Activated T-cell treated with anti-CD3 and anti-CD28 coated beads for 4 hours (primary cell): ENCODE measurements at places on chromosomes 2 and 18.

DNA sequence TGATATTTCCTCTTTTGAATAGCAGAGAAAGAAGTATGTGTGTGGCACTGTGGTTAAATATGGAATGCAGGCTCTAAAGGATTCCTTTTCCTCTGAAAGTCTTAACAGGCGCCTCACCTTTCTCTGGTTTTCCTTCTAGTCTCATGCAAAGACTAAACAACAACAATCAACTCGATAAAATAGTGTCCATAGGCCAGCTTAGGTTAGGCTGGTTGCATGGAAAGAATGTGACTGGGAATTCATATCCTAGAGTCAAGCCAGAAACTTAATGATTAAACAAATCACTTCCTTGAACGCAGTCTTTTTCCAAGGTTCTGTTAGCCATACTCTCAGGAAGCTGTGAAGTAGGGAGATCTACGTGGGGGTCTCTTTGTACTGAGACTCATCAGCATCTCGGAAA lies 800.8 kb upstream of the ID2 start:
- DNase-seq: no peak

DNA sequence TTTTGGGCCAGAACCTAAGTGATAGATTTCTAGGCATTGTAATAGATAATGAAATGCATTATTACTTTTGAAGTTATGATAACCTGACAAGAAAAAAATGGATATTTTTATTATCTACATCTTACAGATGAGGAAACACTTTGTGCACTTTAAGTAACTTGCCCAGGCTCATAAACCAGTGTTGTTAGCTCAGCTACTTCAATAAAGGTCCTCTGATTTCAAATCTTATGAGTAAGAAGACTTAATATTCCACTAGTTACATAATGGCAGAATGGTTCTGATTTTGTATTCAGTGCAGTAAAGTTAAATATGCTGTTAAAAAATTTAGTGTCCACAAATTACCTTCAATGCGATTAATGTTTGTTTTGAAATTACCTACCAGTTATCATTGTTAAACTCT lies 199.0 kb downstream of the BABAM2 start:
- no peak for DNase-seq

DNA sequence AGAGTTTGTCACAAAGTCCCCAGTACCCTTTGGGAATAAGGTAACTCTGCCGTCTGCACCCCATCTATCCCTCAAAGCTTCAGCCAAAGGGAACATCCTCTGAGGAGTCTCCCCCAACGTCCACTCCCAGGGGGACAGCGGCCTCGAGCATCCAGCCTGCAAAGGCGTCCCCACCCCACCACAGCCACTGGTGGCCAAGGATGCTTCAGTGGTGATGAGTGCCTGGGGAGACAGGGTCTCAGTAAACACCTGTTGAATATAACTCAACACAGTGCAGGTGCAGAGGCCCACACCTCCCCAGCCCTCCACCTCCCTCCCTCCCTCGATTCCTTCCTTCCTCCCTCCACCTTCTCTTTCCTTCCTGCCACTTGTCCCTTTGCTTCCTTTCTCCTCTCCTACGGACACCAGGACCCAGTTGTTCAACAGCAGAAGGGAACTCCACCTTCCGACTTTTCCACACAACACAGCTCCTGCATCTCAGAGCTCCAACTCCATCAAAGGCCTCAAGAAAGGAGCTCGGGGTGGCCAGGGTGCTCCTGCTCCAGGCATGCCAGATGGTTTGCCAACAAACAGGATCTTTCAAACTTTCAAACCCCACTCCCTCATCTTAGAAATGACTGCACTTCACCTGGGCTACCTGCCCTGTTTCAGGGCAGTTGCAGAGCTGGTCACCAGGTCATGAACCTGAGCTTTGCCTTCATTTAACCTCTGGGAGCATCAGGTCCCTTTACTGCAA lies 87.8 kb upstream of the SNTG2 start:
- no peak for DNase-seq

DNA sequence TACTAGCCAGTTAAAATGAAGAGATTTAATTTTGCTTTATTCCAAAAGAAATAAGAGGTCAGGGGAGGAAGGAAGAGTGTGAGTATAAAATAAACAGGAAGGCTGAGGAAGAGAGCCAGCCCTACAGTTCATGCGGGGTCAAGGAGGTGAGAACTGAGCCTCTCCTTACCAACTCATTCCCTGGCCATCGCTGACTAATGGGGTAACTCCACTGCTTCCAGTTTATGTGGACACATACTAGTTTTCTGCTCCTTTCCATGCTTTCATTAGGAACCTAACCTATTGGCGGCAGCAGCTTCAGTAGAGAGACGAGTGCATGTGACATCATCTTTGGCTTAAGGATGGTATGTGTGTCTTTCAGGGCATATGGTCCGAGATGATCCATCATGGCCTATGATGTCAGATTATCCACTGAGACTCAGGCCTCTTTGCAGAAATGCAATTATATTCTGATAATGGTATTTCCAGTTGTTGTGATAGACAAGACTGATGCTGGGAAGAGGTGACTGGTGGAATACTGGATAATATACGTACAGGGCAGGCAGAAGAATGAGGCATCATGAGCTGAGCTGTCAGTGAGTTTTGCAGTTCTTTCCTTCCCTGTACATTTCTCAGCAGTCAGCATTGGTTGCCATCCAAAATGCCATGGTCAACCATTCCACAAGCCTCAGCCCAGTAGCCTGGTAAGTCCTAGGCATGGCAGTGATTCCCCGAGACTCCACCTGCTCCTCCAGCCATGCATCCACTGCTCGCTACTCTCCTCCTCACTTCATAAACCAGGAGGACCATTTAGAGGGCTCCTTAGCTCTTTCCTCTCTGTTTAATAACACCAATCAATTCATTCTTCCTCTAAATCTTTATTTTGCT lies 184.6 kb upstream of the OSR1 start:
- DNase-seq: no peak

DNA sequence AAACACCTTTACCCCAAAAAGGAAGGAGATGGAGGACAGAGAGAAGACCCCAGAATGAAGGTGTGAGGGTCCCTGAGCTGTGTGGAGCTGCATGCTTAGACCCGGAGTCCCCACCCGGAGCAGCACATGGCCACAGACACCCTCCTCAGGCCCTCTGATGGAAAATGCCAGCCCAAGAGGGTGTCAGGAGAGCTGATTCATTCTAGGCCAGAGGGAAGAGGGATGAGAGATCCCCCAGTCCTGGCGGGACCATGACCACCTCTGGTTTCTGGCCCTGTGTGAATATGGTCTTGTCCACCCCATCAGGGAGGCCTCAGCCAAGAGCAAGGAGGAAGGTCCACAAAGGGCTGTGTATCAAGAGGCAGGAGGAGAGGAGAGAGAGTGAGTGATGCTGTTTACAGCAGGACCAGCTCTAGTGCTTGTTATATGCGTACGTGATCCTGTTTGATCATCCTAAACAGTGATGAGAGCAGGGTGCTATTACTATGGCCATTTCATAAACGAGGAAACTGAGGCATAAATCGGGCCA lies 186.6 kb upstream of the HAAO start:
- DNase-seq: no peak

DNA sequence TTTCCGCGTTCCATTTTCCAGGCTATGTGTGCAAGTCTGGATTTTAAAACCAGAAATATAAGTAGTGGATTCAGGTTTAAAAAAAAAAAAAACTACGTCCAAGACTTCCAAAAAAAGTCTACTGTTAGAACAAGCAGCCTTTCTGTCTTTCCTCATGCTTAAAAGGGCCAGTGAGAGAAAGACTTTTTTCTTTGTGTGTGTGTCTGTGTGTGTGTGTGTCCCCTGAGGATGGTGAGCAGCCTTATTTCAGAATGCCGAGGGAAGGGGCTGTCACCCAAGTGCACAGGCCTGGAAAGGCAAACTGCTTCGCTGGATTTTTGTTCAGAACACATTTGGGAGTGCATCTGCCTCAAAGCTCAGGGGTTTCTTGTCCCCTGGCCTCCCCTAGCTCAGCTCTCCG lies 98.8 kb downstream of the ZBTB7C start:
- no peak for DNase-seq

- DNase-seq: no peak
Observed at GRCh38 chr18:13163167-13163927, 55.2 kb upstream of the LDLRAD4 start.

- DNase-seq: no peak
Observed at GRCh38 chr18:79396431-79397246, 909 bp downstream of the NFATC1 start.

- peak; percentile 16 for DNase-seq
Observed at GRCh38 chr2:241772063-241772499, 4.5 kb upstream of the GAL3ST2 start.

DNA sequence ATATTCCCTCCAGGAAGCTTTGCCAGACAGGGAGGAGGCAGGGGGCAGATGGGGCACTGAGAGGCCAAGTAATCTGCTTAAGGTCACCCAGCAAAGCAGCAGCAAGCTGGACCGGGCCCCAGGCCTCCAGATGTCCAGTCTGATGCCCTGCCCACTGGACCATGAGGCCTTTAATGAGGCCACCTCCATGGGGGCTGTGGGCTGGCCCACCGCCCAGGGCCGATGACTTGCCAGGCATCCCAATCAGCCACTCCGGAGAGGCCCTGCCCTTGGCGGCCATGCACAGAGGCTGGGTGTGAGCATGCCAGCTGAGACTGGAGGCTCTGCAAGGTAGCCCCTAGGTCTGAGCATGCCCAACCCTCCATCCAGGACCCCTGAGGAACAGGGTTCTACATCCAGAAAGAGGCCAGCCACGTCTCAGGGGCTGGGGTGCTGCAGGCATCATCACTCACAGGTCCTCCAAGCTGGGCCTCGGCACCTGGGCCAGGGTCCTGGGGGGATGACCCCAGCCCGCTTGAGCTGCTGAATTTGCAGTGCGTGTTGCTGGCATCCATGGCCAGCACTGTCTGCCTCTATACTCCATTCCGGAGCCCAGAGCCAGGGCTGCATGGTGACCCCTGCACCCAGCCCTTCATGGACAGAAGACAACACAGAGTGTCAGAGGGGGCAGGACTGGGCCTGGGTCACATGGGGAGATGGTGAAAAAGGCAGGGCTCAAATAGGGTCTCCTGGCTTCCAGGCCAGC lies 164.2 kb downstream of the INHBB start:
- DNase-seq: no peak

DNA sequence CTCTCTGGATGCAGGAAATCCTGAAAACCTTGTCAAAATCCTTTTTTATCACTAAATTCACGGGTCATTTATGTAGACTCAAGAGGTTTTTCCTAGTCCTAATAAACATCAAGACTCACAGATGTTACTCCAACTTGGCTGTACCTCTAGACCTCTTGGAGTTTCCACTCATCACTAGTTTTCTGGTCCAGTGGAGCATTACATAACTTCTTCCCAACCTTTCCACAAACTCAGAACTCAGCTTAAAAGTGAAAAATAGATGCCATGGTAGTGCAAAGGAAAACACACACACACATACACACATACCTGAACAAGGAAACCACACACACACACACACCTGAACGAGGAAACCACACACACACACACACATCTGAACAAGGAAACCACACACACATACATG lies 807.2 kb downstream of the LRP1B start:
- DNase-seq: no peak

GRCh38 chr2:19185086-19185485 lies 173.3 kb downstream of the OSR1 start:
- no peak for DNase-seq

- DNase-seq: no peak
Observed at GRCh38 chr18:60541661-60542060, 169.1 kb upstream of the MC4R start.
